CD4-positive, alpha-beta memory T cell (primary cell): ENCODE measurements at places on chromosomes 7 and 10. TPM values are rescaled to one million over a fixed set of nuclear protein-coding genes. Genes with fewer than 3 reads are reported as not detected.
A peak's percentile ranks its signal among the peaks of the same experiment; 100 is the strongest.

- H3K4me1 ChIP-seq, result no peaks in the 10 kb centered on the region
- H3K4me3 ChIP-seq, result no peak overlapping the region
- no peaks in the 10 kb centered on the region for H3K27me3 ChIP-seq
Measured at GRCh38 chr10:86782701-86783418, 26.4 kb downstream of the BMPR1A start.

- H3K4me1 ChIP-seq, result no peaks in the 10 kb centered on the region
- H3K36me3 ChIP-seq, result no peaks in the 10 kb centered on the region
- no peak for DNase-seq
- H3K27me3 ChIP-seq, result no peaks in the 10 kb centered on the region
- H3K4me3 ChIP-seq, result no peak overlapping the region
Measured at GRCh38 chr10:100124097-100124496, 42.4 kb upstream of the CPN1 start.

Gene PCBD1
- total RNA-seq, result 14.7 TPM

Gene LIPM
- total RNA-seq, result not detected

DNA sequence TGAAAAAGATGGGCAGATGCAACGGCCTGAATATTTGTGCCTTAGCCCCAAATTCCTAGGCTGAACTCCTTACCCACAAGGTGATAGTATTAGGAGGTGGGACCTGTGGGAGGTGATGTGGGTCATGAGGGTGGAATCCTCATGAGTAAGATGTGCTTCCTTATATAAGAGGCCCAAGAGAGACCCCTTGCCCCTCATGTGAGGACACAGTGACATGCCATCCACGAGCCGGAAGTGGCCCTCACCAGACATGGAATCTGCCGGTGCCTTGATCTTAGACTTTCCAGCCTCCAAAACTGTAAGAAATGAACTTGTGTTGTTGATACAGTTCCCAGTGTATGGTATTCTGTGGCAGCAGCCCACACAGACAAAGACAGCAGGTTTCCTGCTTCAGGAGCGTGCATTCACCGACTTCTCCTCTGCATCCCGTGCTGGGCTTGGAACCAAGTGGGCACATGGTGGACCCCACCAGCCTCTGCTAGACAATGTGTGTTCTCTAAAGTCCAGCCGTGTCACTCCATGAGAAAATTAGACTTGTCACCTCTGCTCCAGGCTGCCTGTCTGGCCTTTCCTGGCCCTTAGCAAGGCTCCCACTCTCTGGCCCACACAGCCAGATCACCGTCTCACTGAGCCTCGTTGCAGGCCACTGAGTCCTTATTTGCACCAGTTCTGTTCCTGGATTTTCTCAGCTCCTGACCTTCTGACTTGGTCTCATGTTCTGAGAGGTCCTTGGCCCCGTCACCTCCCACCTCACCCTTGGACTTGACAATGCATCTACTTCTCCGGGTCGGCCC lies 52.9 kb upstream of the CACUL1 start:
- no peaks in the 10 kb centered on the region for H3K27me3 ChIP-seq
- no peak overlapping the region for H3K4me3 ChIP-seq
- H3K4me1 ChIP-seq, result no peaks in the 10 kb centered on the region
- DNase-seq, result no peak
- H3K36me3 ChIP-seq, result no peaks in the 10 kb centered on the region
- H3K27ac ChIP-seq, result no peak overlapping the region

DNA sequence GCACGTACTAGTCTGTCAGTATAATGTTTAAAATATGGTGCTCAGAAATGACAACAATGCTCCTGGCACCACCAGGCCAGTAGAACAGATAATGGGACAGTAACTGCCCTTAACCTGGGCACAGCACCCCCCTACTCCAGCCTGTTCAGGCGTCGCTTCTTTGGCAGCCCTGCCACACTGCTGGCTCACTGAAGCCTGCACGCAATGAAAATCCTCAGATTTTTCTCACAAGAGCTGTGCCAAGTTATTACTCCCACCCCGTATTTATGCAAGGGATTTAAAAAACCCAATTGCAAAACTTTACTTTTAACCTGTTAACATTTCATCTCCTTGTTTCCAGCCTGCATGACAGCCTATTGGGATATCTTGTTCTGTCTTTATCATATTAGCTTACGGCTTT lies 56.6 kb upstream of the LAMB1 start:
- no peak overlapping the region for H3K4me3 ChIP-seq
- no peak overlapping the region for H3K27ac ChIP-seq
- no peaks in the 10 kb centered on the region for H3K27me3 ChIP-seq
- H3K4me1 ChIP-seq, result no peaks in the 10 kb centered on the region
- no peak for DNase-seq

Gene NPVF
- total RNA-seq, result not detected

Gene OR2A14
- not detected for total RNA-seq

DNA sequence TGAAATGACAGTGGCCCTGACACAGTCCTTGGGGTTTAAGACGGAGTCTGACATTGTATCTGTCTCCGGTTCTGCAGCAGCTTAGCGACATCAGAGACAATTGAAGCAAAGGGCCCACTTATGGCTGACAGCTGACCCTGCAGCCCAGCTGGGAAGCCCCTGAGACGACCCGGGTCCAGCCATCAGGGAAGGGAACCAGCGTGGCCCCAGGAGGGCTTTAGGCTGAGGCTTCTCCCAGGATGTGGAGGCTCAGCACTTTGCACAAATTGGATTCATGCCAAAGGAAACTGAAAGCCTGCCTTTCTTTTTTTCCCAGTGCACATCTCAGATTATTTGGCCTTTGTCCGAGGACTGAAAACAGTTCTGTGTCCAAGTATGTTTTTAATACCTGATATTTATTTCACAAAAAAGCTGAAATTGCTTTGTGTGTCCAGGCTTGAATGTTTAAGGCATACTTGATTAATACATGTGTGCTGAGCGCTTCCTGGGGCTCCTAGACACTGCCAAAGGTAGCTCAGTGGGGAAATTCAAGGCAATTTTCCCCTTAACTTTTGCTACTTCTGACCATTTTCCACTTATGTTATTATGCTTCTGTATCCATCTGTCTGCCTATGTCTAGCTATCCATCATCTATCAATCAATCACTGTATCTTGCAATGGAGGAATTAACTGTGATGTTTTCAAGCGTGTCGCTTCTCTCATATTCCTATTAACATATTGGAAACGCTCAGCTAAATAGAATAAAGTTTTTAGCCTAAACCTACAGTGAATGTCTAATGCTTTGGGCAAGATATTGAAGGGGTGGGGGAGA lies 34.8 kb downstream of the KLF6 start:
- H3K36me3 ChIP-seq, result no peaks in the 10 kb centered on the region

DNA sequence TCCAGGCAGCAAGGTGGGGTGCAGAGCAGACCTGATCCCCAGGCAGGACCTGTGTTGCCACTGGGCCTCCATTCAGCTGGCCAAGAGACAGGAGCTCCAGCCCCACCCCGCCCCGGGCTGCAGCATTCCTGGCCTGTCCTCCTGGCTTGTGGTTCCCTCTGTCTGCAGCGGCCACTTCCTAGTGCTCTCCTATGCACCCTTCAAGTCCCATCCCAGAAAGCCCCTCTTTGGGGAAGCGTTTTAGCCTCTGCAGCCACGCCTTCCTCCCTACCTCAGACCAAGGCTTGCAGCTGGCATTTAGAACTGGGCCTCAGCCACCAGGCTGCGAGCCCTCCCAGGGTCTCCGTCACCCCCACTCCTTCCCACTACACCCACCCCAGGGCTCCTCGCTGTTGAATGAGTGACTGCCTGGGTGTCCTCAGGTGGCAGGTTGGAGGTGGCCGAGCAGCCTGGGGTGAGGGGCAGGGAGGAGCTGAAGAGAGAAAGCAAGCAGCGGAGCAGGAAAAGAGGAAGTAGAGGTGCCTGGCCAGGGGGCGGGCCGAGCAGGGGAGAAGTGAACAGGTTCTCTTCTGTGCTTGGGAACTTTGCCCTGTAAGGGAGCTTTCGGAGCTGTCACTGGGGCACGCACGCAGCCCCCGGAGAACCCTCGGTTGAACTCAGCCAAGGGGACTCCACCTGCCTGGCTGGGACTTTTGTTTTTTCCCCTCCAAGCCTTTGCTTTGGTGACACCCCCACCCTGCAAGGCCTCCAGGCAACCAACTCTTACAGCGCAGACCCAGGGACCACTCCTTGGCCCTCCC lies 109.1 kb upstream of the TNRC18 start:
- H3K36me3 ChIP-seq, result peaks cover 18% of the 10 kb centered on the region
- H3K27ac ChIP-seq, result peak overlapping the region; percentile 97
- H3K27me3 ChIP-seq, result no peaks in the 10 kb centered on the region
- H3K4me3 ChIP-seq, result peak overlapping the region; percentile 91
- DNase-seq, result peak; percentile 48
